Stimulated activated CD4-positive, alpha-beta T cell treated with anti-CD3 and anti-CD28 coated beads, Interleukin-12 subunit alpha, Interleukin-12 subunit beta, amount 100 ng/mL, for 48 hours (primary cell): ENCODE measurements at places on chromosomes 11 and 22.

- DNase-seq = no peak
Measured at GRCh38 chr11:43969543-43969942, 27.1 kb downstream of the C11orf96 start.

GRCh38 chr11:94130298-94131046, 1.8 kb downstream of the PANX1 start:
- no peak for DNase-seq

GRCh38 chr11:10809373-10810160, 841 bp upstream of the EIF4G2 start:
- DNase-seq = no peak

GRCh38 chr22:50630376-50630775, 2.4 kb upstream of the ARSA start:
- no peak for DNase-seq
